Stimulated activated memory B cell treated with anti-CD40 and anti-IgM and Interleukin-4, amounts not matched to agents 10 μg/mL and 1 μg/mL and 100 μg/mL, for 72 hours (primary cell): ENCODE measurements at places on chromosomes 16 and 17.
A peak's percentile ranks its signal among the peaks of the same experiment; 100 is the strongest.

- peak overlapping the region; percentile 92 for H3K27ac ChIP-seq
- H3K36me3 ChIP-seq, result peaks cover 5% of the 10 kb centered on the region
- peaks cover 72% of the 10 kb centered on the region for H3K4me1 ChIP-seq
- peak; percentile 77 for ATAC-seq
These were observed 60.5 kb downstream of the CMIP start for GRCh38 chr16:81505011-81505661.

GRCh38 chr17:31294820-31295488 lies 2.1 kb downstream of the OMG start:
- H3K36me3 ChIP-seq, result peaks cover 6% of the 10 kb centered on the region
- no peaks in the 10 kb centered on the region for H3K27me3 ChIP-seq
- ATAC-seq, result no peak
- H3K4me3 ChIP-seq, result no peak overlapping the region
- H3K27ac ChIP-seq, result no peak overlapping the region

GRCh38 chr17:9021992-9022572 lies 772 bp downstream of the NTN1 start:
- no peak overlapping the region for H3K27ac ChIP-seq
- peaks cover 6% of the 10 kb centered on the region for H3K4me1 ChIP-seq
- no peak for ATAC-seq
- no peaks in the 10 kb centered on the region for H3K36me3 ChIP-seq

- no peaks in the 10 kb centered on the region for H3K27me3 ChIP-seq
- H3K27ac ChIP-seq, result no peak overlapping the region
- H3K36me3 ChIP-seq, result peaks cover 23% of the 10 kb centered on the region
- H3K4me1 ChIP-seq, result no peaks in the 10 kb centered on the region
- no peak for ATAC-seq
These were observed 433.3 kb downstream of the XYLT1 start for GRCh38 chr16:17037499-17037898.
